ENCODE measurements at places on chromosomes 13 and 19. TPM values are rescaled to one million over a fixed set of nuclear protein-coding genes. Genes with fewer than 3 reads are reported as not detected.

LGALS14 gene
- total RNA-seq, result not detected

ASF1B gene
- 1.7 TPM for total RNA-seq

BRCA2 gene
- total RNA-seq, result 0.60 TPM

PTGIR gene
- 1.7 TPM for total RNA-seq

ITGBL1 gene
- 16.2 TPM for total RNA-seq

C19orf81 gene
- not detected for total RNA-seq

FBXO46 gene
- 22.0 TPM for total RNA-seq

IGFL3 gene
- not detected for total RNA-seq

TNFSF9 gene
- 1.2 TPM for total RNA-seq

ECSIT gene
- total RNA-seq, result 52.9 TPM

ASPDH gene
- total RNA-seq, result not detected

ICAM5 gene
- total RNA-seq, result 0.49 TPM

SBK2 gene
- total RNA-seq, result not detected

ZNF586 gene
- total RNA-seq, result 20.2 TPM

ERICH6B gene
- total RNA-seq, result not detected

CLDND2 gene
- total RNA-seq, result 0.92 TPM

ZNF726 gene
- 5.2 TPM for total RNA-seq

CABP5 gene
- not detected for total RNA-seq

TSSK6 gene
- total RNA-seq, result 3.3 TPM

ZNF546 gene
- 7.0 TPM for total RNA-seq

PROZ gene
- not detected for total RNA-seq

FAM174C gene
- total RNA-seq, result 57.6 TPM

SLC7A1 gene
- 27.5 TPM for total RNA-seq

SERP2 gene
- 3.7 TPM for total RNA-seq

JSRP1 gene
- total RNA-seq, result 0.17 TPM

CFD gene
- total RNA-seq, result 133 TPM

RNF225 gene
- not detected for total RNA-seq

MBD3L2 gene
- total RNA-seq, result not detected

ZNF569 gene
- total RNA-seq, result 7.0 TPM

SMG9 gene
- 71.4 TPM for total RNA-seq

SLC1A6 gene
- total RNA-seq, result not detected

SIGLEC12 gene
- 0.43 TPM for total RNA-seq

TEX29 gene
- 0.92 TPM for total RNA-seq

TLE6 gene
- 0.63 TPM for total RNA-seq

MAMSTR gene
- 1.6 TPM for total RNA-seq

AKT1S1 gene
- 48.5 TPM for total RNA-seq

ZNF473 gene
- total RNA-seq, result 8.3 TPM

LHFPL6 gene
- total RNA-seq, result 30.2 TPM

TRPC4 gene
- total RNA-seq, result 11.3 TPM

IL17D gene
- 7.1 TPM for total RNA-seq

SLC46A3 gene
- 59.3 TPM for total RNA-seq

TMEM161A gene
- total RNA-seq, result 33.2 TPM

NXNL1 gene
- not detected for total RNA-seq

C13orf42 gene
- not detected for total RNA-seq

SLC25A41 gene
- 0.72 TPM for total RNA-seq

PODNL1 gene
- 3.2 TPM for total RNA-seq

IQCN gene
- total RNA-seq, result 2.9 TPM

B3GLCT gene
- total RNA-seq, result 3.9 TPM

CHAMP1 gene
- 17.7 TPM for total RNA-seq

F7 gene
- 0.26 TPM for total RNA-seq

ZNF256 gene
- total RNA-seq, result 5.7 TPM

SIGLECL1 gene
- total RNA-seq, result not detected

ZNF426 gene
- 24.7 TPM for total RNA-seq

LONP1 gene
- total RNA-seq, result 80.2 TPM

PCDH9 gene
- total RNA-seq, result 9.0 TPM

Measured in mucosa of gallbladder (tissue), 1 donor.